Airway epithelial cell (primary cell): ENCODE measurements at places on chromosomes 7 and 10. TPM values are rescaled to one million over a fixed set of nuclear protein-coding genes. Genes with fewer than 3 reads are reported as not detected.

SYT15B gene
- total RNA-seq: under 0.01 TPM in 1 of 2 replicates, not detected in the other

FUOM gene
- total RNA-seq: 37.2 and 37.5 TPM in 2 replicates

NACAD gene
- total RNA-seq: 1.8 and 2.5 TPM in 2 replicates

RBM17 gene
- 32.2 and 32.3 TPM in 2 replicates for total RNA-seq

CCDC136 gene
- total RNA-seq: 0.14 and 0.35 TPM in 2 replicates

TMEM236 gene
- total RNA-seq: 0.07 TPM in 1 of 2 replicates, not detected in the other
